ENCODE measurements at places on chromosomes 13 and 19. TPM values are rescaled to one million over a fixed set of nuclear protein-coding genes. Genes with fewer than 3 reads are reported as not detected.

Gene NRTN
- total RNA-seq = 2.9 TPM

Gene CCDC169
- total RNA-seq = 1.3 TPM

Gene ZNF564
- 17.4 TPM for total RNA-seq

Gene SERP2
- 1.6 TPM for total RNA-seq

Gene ZNF208
- total RNA-seq = 0.62 TPM

Gene ELAVL3
- total RNA-seq = 0.25 TPM

Gene FCER2
- 0.35 TPM for total RNA-seq

Gene OR7A5
- total RNA-seq = not detected

Gene PROZ
- not detected for total RNA-seq

Gene ZNF793
- total RNA-seq = 2.9 TPM

- DNase-seq = no peak
- H3K4me3 ChIP-seq = no peak overlapping the region
- H3K27me3 ChIP-seq = no peaks in the 10 kb centered on the region
- H3K36me3 ChIP-seq = no peaks in the 10 kb centered on the region
- no peak overlapping the region for H3K27ac ChIP-seq
These were observed 58.7 kb upstream of the TMTC4 start for GRCh38 chr13:100733261-100733660.

GRCh38 chr19:17357724-17358123, 19.4 kb downstream of the PLVAP start:
- DNase-seq = no peak
- no peaks in the 10 kb centered on the region for H3K4me1 ChIP-seq
- no peak overlapping the region for H3K27ac ChIP-seq
- no peaks in the 10 kb centered on the region for H3K36me3 ChIP-seq
- H3K27me3 ChIP-seq = no peaks in the 10 kb centered on the region
- H3K4me3 ChIP-seq = no peak overlapping the region

DNA sequence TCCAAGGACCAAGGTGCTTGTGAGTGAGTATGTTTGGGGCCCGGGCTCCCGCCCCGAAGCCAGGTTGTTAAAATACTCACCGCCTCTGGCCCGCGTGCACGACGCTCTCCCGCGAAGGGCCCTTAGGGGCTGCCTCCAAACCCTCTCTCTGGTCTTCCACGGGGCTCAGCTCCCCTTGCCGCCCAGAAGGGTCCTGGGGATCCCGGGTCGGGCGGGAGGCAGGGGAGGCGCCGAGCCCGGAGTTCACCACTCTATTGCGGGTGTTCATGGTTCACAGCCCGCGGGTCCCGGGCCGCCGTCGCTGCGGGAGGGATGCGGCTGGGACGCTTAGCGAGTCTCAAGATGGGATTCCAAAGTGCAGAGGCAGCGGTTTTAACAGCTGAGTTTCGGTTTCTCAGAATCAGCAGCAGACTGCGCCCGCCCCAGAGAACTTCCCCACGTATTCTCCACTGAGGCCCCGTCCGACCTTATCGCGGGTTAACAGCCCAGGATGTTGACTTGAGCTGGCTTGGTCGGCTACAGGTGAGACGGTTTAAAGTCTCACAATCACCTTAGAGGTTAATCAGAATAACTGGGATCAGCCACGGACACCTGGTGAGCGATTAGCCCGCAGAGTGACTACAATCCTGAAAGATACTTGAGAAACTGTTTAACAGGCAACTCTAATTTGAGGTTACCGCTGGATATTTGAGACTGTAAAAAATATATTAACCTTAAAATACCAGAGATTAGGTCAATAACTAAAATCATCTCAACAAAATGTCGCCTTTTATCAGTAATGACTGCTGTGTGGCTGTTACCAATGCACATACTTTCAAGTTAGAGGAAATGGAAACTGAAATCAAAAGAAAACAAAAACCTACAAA, at the start of gene EPSTI1:
EPSTI1 (minus strand) TSS at position 344 of the 866 bp plus-strand sequence; CDS start at position 268, 76 bp downstream.
- H3K27ac ChIP-seq = peak within 1 kb of the TSS; percentile 99
- peak within 1 kb of the TSS; percentile 64 for H3K4me3 ChIP-seq
- H3K36me3 ChIP-seq = no peaks in the 10 kb centered on the region
- DNase-seq = peak; percentile 78
- peaks cover 12% of the 10 kb centered on the region for H3K4me1 ChIP-seq

DNA sequence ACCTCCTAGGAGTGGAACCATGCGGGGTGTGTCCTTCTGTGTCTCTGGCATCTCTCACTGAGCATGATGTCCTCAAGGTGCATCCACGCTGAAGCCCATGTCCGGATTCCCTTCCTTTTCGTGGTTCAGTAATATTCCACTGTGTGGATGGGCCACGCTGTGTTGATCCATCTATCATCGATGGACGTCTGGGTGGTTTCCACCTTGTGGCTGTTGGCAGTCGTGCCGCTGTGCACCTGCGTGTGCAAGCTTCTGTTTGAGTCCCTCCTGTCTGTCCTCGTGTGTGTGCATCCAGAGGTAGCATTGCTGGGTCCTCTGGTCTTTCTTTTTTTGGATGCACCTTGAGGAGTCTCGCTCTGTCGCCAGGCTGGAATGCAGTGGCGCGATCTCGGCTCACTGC, 11.2 kb upstream of the GNA15 start:
- peaks cover 4% of the 10 kb centered on the region for H3K36me3 ChIP-seq
- no peak overlapping the region for H3K27ac ChIP-seq
- DNase-seq = no peak
- H3K4me1 ChIP-seq = no peaks in the 10 kb centered on the region

GRCh38 chr13:38752686-38753085, 65.8 kb downstream of the FREM2 start:
- no peaks in the 10 kb centered on the region for H3K27me3 ChIP-seq
- no peak overlapping the region for H3K27ac ChIP-seq
- no peak for DNase-seq
- no peaks in the 10 kb centered on the region for H3K4me1 ChIP-seq

DNA sequence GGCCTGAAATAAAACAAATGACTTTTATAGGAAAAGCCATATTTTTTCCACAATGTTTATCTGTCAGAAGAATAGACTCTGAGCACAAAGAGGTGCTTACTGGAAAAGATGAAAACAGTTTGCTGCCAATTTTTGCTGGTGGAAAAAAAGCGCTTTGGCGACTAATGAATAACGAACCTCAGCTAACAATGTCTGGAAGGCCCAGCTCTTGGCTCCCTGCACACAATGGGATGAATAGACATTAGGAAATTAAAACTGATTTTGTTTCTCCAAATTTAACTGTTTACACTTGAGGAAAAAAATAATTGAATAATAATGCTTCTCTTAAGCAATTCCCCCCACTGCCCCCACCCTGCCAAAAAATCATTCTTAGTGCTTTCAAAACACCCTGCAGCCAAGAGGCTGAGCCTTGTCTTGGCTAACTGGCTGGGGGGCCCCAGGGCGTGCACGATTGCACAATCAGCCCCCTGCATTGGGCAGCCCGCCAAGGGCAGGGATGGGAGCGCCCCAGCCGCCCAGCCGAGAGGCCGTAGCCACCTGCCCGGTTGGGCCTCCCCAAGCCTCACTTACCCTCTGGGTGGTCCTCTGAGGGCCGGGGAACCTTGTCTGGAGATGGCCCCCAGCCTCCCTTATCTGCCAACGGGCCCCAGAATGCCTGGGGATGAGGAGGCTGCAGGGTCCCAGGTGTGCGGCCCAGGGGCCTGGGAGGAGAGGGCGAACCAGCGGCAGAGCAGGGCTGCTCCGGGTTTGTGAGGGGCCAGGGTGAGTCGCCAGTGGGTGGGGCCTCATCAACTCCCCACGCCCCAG, 16.8 kb downstream of the CEBPG start:
- H3K27me3 ChIP-seq = no peaks in the 10 kb centered on the region
- DNase-seq = peak; percentile 70
- H3K4me1 ChIP-seq = peaks cover 27% of the 10 kb centered on the region
- H3K4me3 ChIP-seq = no peak overlapping the region
- no peaks in the 10 kb centered on the region for H3K36me3 ChIP-seq

DNA sequence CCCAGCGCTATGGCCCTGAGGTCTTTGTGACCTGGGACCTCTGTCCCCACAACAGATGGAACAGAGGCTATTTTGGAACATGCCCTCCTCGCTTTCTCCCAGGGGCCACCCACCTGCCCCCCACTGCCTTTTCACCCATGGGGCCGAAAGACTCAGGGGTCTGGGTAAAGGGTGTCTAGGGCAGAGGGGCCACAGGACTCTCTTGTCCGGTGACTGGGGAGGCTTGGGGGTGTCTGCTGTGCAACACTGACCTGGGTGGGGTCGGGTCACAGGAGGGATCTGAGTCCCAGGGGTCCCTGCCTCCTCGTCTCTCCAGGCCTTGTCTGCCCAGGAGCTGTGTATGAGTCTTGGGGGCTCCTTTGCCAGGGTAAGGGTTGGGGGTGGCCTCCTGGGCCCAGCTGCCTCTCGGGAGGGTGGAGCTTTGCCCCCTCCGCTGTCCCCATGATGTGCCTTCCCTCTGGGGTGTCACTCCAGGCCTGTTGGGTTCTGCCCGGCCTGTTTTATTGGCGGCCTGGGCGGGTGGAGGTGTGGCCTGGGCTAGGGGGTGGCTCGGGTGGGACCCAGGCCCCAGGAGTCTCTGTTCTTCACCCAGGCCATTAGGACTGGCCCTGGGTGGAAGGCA, 2.1 kb downstream of the ARID3A start:
- H3K36me3 ChIP-seq = no peaks in the 10 kb centered on the region
- DNase-seq = no peak
- H3K27me3 ChIP-seq = no peaks in the 10 kb centered on the region
- no peak overlapping the region for H3K27ac ChIP-seq
- H3K4me1 ChIP-seq = peaks cover 6% of the 10 kb centered on the region

DNA sequence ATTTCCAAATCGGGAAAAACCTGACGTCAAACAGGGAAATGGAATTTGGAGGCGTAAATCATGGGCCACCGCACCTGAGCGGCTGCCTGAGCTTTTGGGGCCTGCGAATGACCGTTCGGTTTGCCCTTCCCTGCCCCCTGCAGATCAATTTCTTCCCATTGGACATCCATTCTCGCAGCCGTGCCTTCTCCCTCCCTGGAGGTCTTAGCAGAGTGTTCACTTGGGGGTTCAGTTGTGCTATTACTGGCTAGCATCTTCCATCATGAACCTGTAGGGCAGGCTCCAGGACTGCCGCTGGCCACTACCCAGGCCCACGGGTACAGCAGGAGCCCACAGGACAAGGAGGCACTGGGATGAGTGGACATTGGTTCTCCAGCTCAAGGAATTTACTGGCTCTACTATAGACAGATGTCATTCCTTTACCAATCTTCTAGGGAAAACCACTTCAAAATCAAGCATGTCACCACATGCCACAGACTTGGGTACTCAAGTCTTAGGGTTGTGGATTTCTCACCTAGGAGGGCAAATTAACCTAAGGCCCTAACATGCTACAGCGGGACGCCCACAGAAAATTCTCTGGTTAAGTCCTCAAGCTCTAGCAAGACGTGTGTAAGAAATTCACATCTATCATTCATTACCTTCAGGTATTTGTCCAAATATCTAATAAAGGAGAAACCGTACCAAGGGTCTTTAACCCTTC, 75.5 kb downstream of the COL4A1 start:
- DNase-seq = no peak
- no peaks in the 10 kb centered on the region for H3K4me1 ChIP-seq
- H3K27ac ChIP-seq = no peak overlapping the region

DNA sequence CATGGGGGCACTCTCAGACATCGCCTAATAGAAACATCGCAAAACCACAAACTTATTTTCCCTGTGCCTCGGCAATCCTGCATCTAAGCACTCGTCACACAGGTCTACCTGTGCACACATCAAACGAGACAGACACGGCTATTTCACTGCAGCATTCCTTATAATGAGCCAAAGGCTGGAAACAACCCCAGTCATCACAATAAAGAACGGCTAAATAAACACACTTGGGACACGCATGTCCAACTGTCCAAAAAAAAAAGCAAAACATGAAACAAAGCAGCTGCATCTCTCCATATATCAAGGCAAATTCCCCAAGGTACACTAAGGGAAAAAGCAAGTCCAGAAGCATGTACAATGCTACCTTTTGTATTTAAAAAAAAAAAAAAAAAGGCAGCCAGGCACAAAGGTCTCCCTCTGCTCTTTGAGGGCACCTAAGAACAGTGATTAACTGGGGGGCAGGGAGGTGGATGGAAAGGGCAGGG, 27.2 kb upstream of the CCNP start:
- no peak for DNase-seq
- H3K4me3 ChIP-seq = no peak overlapping the region
- no peaks in the 10 kb centered on the region for H3K4me1 ChIP-seq
- H3K36me3 ChIP-seq = peaks cover 6% of the 10 kb centered on the region

- no peak for DNase-seq
- no peak overlapping the region for H3K4me3 ChIP-seq
- H3K4me1 ChIP-seq = no peaks in the 10 kb centered on the region
- no peak overlapping the region for H3K27ac ChIP-seq
These were observed 22.3 kb upstream of the ZNF227 start for GRCh38 chr19:44190020-44190419.

DNA sequence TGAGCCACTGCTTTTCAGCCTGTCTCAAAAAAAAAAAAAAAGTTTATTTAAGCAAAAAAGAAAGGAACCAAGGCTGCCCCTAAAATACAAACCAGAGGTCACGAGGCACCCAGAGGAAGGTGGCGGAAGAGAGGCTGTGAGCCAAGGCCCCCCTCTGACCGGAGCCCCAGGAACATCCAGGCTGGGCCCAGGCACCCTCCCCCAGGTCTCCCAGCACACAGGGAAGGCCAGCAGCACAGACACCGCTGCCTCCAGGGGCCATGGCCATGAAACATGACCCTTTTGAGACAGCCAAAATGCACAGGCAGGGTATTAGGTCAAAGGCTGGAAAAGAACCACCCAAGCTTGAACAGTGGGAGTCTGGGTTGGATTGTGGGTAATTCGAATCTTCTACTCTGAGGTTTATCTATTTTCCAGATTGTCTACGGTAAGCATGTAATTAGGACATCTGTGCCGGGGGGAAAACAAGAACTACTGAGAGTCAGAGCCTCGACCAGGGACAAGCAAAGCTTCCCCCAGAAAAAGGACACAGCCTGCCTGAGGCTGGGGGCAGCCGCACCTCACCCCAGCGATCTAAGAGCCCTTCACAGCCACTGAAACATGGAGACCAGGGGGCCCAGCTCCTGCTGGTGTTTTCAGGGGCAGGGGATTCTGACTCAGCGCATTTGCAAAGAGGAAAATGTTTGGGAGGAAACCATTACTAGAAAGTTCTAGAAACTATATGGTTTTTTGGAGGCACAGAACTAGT, 8.4 kb downstream of the PEX11G start:
- no peak for DNase-seq
- H3K4me3 ChIP-seq = no peak overlapping the region
- H3K36me3 ChIP-seq = no peaks in the 10 kb centered on the region
- no peak overlapping the region for H3K27ac ChIP-seq
- no peaks in the 10 kb centered on the region for H3K27me3 ChIP-seq

DNA sequence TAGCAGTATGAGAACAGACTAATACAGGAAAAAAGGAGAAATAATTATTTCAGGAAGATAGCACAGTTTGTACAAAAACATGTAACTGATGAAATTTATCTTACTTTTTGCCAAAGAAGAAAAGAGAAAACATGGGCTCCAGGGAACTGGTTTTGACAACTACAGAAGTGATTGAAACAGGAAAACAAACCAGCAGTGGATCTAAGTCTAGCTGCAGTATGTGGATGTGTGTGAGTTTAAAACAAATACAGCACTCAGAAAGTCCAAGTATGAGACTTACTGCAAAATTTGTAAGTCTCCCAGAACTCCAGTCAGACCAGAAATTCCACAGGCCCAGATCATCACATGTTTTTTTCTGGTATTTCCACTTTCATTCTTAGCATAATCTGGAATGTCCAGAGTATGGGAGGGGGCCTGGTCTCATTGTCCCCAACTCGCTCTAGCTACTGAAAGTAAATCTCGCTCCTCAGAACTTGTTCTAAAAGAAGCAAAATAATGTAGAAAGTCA, 259.5 kb downstream of the NHLRC3 start:
- H3K27me3 ChIP-seq = no peaks in the 10 kb centered on the region
- H3K27ac ChIP-seq = no peak overlapping the region
- no peaks in the 10 kb centered on the region for H3K36me3 ChIP-seq
- H3K4me3 ChIP-seq = no peak overlapping the region

GRCh38 chr19:51122112-51122981, 2.4 kb upstream of the SIGLEC9 start:
- no peak overlapping the region for H3K4me3 ChIP-seq
- DNase-seq = no peak
- peak overlapping the region; percentile 31 for H3K27ac ChIP-seq
- no peaks in the 10 kb centered on the region for H3K4me1 ChIP-seq
- H3K36me3 ChIP-seq = no peaks in the 10 kb centered on the region
- H3K27me3 ChIP-seq = no peaks in the 10 kb centered on the region

All from colonic mucosa (tissue), 4 donors.